ENCODE measurements at places on chromosomes 1 and 21.
A peak's percentile ranks its signal among the peaks of the same experiment; 100 is the strongest.

- DNase-seq, result no peak
These were observed 26.6 kb upstream of the CDC14A start for GRCh38 chr1:100325415-100326324.

DNA sequence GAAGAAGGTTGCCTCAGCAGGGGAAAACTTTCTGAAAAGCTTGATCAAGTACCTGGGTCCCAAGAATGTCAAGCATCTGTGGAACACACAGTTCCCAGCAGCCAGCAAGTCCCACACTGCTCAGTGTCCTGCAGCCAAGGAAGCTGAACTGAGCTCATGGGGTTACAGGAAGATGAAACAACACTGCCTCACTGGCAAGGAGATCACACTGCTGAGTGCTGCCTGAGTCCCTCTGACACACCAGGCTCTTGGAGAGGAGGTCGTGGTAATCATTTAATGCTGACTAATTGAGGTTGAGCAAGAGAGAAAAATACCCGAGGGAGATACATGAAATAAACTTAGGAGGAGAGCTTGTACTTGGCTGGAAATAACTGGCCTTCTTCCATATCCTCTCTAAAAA is 75.2 kb downstream of the MPZL1 start:
- DNase-seq, result peak; percentile 96

DNA sequence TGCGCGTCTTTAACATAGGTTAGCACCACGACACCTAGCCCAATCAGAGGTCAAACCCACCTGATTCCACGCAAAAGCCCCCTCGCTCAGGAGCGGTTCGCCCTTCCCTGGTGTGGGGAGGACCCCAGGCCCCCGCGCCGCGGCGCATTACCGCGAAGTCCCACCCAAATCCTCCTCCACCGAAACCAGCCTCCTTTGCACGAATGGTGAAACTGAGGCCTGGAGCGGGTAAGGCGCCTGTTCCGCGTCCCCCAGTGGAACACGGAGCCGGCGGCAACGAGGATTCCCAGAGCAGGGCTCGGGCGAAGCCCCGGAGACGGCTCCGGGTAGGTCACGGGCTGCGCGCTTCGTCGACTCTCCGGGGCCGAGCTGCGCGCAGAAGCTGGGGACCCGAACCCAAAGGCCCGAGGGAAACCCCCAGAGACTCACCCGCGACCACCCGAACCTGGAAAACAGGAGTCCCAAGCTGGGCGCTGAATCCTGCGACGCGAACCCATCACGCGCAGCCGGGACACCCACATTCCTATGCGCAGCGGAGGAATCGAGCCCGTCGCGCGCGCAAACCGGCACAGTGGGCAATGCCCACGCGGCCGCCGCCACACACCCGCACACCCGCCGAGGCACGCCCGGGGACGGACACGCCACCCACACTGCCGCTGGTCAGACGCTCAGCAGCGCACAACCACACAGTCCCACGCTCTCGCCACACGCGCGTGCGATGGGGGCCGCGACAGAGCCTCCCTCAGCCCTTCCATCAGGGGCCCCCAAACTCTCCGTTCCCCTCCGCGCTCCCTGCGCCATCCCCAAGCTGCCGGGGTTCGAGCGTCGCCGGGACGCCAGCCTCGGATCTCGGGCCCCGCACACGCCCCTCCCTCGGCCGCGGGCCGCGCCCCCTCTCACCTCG is 507 bp downstream of the GLIS1 start:
- DNase-seq, result no peak

- no peak for DNase-seq
These were observed 44.2 kb upstream of the ARHGAP29 start for GRCh38 chr1:94281361-94282142.

DNA sequence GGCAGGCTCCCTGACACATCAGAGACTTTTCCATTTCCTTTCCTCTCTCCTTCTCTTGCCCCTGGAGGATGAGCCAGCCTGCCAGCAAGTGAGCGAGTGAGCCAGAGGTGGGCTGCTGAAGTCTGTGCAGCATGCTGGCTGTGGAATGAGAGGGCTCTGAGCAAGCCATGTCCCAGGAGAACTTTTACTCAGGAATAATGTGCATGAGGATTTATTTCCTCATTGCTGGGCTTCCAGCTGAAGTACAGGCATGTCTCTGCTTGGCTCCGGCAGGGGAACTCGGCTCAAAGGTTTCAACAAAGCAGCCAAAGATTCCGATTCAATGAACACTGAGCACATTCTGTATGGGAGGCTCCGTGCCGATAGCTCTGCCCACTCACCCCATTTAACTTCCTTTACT is 43.7 kb downstream of the UBIAD1 start:
- no peak for DNase-seq

DNA sequence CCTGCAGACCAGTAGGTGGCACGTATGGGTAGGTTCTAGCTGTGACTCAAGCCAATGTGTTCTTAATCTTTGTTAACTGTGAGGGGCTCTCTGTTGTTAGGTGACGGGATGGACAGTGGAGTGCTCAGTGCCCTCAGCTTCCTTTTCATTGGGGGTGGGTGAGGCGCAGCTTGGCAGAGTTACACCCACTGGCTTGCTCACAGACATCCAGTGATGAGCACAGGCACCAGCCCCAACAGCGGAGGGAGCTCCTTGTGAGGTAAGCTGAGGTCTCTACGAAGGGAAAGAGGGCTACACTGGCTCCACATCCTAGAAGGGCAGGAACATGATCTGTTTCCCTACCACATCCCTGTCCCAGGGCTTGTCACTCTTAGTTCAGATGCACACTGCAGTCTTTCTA is 871.3 kb downstream of the LRRIQ3 start:
- DNase-seq, result no peak

GRCh38 chr21:45877821-45878469 is 103.6 kb upstream of the COL6A1 start:
- DNase-seq, result peak; percentile 12

GRCh38 chr1:202143011-202143767 is 1.3 kb downstream of the ARL8A start:
- DNase-seq, result peak; percentile 82

DNA sequence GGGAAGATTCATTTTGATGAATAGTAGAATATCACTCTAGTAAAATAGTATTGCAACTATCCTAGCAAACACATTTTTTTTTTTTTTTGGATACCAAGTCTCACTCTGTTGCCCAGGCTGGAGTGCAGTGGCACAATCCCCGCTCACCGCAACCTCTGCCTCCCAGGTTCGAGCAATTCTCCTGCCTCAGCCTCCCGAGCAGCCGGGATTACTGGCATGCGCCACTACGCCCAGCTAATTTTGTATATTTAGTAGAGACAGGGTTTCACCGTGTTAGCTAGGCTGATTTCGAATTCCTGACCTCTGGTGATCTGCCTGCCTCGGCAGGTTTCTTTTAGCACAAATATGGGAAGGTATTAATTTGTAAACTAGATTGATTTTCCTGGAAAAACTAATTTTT is 33.8 kb downstream of the KCTD3 start:
- no peak for DNase-seq

GRCh38 chr1:105655032-105655431 is 1401.4 kb upstream of the PRMT6 start:
- no peak for DNase-seq

GRCh38 chr1:228373681-228374571 is 32.7 kb downstream of the TRIM11 start:
- no peak for DNase-seq

DNA sequence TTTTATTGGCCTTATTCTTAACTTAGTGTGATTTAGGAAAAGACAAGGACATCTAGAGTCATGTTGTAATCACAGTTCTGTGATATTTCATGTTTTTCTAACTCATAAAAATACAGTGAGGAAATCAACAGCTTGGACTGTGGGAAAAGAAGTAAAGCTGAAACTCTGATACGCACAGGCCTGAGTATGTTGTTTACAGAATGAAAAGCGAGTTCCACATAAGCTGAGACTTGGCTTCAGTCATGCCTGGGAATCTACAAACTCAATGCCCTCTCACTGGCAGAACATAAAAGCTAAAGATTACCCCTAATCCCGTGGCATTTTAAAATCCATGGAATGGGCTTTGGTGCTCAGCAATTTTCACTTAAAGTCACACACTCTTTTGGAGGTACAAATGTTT is 23.6 kb upstream of the ATP5PO start:
- no peak for DNase-seq

DNA sequence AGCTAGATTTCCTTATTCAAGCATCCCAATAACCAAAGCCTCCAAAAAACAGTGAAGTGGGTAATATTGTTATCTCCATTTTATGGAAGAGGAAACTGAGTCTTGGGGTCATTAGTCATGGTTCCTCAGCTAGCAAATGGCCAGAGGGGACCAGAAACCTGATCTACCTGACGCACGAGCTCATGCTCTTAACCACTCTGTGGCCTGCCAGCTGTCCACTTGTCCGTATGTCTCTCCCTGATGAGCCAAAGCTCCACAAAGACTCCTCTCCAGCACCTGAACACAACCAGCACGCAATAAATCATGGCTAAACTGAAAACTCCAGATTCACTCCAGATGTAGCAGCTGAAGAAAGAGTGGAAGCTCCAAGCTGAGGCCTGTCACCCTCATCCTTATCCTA is 5.8 kb downstream of the CAPN8 start:
- DNase-seq, result no peak

- no peak for DNase-seq
These were observed 62.0 kb downstream of the UMODL1 start for GRCh38 chr21:42133131-42133530.

DNA sequence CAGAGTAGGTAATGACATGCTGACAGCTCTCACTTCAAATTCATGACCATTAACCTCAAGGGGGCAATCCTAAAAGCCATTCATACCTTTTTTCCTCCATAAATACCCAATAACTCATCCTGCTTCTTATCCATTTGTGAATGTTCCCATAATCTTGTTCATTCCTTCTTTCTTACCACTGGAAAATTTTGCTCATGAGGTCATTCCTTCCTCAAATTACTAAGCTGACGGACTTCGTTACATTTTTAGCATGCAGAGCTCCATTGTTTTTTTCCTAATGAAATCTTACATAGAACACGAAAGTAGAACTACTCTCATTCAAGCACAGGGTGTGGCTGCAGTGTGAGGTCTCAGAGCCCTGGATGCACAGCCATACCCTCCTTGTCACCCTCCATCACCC is 276.5 kb upstream of the DPYD start:
- no peak for DNase-seq

DNA sequence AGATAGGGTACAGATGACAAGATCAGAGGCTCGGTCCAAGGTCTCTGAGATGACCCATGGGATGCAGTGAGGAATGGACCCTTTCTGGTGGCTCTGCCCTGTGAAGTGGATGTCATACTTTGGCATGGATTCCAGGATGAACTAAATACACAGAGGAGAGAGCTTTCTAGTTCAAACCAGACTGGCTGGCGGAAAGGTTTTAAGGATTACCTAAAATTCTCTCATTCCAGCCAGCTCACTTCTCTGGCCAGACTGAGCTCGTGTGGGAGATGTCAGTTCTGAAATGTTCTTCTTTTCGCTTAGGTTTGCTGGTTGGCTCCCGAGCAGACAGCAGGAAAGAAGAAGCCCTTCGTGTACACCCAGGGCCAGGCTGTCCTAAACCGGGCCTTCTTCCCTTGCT is 6.2 kb downstream of the RNPEP start:
- no peak for DNase-seq

DNA sequence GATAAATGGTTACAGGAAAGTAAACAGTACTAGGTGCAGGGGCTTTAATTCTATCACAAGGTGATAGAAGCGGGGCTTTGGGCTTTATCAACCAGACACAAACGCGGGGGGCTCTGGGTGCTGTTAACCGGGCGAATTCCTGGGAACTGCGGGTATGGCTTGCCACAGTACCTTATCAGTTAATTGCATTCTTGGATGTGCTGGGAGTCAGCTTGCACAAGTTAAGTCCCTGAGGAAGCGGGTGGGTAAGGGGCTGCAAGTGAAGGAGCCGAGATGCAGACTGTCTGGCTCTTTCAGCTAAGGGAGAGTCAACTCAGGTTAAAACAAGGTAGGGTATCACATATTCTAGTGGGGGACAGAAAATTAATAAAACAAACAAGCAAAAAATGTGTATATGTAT is 661 bp downstream of the GBP4 start:
- DNase-seq, result no peak

DNA sequence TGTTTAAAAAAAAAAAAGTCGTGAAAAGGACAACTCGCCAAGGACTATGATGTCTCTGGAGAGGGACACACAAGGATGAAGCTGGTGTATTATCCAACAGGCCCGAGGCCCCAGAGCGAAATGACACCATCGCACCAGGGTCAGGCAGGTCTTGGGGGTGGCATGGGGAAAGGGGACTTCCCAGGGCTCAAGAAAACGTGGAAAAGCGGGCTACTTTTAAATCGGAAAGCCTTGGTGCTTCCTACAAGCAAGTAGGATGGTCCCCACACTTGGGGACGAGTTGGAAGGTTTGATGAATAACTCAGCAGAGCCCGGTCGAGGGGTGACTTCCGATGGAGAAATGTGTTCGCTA is 505 bp upstream of the GNPAT start:
- no peak for DNase-seq

- no peak for DNase-seq
These were observed 256.8 kb downstream of the FAF1 start for GRCh38 chr1:50703240-50703639.

DNA sequence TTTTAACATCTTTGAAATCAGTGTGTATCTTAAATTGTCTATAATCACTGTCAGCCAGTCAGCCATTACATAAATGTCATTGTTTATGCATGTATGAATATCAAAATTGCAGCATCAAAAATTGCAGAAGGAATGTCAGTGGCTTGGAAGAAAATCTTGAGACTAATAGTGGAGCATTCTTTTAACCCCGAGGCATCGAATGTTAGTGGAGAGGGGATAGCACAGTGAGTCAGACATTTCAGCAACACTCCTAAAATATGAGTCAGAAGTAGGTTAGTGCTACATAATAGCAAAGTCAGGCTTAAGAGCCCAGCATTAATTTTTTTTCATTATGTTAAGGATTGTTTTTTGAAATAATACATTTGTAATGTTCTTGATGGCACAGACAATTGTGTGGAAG is 45.5 kb downstream of the SNRPE start:
- DNase-seq, result peak; percentile 35
